ENCODE measurements at places on chromosomes 3 and 15.
A peak's percentile ranks its signal among the peaks of the same experiment; 100 is the strongest.

DNA sequence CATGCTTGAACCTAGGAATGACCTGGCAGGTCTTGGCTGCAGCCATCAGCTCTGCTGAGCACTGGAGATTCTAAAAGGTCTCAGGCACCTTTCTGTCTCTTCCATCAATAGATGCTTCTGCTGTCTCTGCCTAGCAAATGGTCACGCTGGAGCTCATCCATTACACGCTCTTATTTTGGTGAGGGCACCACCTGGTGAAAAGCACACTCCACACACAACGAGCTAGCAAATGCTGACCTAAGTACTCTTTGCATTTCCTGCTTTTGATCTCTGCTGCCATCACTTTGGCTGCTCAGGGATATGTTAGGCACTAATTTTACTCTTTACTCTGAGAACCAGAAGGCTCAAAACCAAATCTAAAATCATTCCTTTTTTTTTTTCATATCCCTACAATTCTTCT lies 91.3 kb downstream of the RAB11A start:
- DNase-seq, result no peak

DNA sequence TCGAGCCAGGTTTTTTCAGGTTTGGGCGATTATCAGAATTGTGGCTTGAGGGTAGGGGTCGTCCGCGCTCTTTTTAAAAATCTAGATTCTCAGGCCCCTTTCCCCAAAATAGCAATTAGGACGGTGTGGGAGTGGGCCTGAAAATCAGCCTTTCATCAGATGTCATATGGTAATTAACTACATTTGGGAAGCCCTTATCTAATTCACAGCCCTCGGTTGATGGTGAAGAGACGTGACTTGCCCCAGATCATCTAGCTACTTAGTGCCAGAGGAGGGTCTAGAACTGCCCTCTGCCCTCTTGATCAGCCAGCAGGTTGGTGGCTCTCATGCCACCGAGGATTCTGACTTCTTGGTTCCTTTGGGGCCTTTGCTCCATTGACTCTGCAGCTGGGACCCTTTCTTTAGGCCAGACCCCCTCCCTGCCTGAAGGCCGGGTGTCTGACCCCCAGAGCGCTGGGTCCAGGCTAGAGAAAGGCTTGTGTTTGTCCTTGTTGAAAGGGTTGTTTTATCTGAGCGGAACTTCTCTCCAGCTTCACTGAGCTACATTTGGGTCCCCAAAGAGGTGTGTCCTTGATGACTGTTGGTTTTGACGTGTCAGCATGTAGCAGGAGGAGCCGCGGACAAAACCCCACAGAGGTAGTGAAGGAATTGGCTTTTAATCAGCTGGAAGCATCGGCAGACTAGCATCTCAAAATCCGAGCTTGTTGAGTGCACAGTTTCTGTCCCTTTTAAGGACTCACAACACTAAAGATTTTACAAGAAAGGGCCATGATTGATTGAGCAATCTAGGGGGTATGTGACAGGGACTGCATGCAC lies 857 bp downstream of the AEN start:
- DNase-seq, result peak; percentile 77

DNA sequence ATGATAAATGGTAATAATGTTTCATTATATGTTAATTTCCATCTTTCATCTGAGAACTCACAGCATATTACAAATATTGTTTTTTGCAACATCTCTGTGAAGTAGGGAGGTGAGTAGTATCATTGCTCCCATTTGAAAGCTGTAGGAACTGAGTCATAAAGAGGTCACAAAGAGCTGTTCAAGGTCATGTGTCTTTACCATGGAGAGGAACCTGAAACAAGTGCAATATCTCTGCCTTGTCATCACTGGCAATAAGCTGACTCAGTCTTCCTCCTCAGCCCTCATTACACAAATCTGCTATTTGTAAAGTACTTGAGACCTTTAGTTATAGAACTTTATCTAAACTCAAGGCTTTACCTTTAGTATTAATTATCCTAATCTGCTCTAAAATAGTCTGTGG lies 4.4 kb upstream of the ATP13A4 start:
- DNase-seq, result no peak

DNA sequence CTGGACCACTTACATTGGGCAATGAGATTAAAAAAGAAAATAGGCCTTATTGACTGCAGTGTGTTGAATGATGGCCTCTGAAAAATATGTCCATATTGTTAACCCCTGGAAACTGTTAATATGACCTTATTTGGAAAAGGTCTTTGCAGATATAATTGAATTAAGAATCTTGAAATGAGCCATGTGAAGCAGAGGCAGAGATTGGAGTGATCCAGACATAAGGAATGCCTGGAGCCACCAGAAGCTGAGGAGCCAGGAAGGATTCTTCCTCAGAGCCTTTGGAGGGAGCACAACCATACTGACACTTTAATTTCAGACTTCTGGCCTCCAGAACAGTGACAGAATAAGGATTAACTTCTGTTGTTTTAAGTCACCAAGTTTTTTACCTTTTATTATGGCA lies 510.4 kb upstream of the AGTR1 start:
- no peak for DNase-seq

GRCh38 chr15:52232327-52232726 lies 41.1 kb upstream of the GNB5 start:
- no peak for DNase-seq

DNA sequence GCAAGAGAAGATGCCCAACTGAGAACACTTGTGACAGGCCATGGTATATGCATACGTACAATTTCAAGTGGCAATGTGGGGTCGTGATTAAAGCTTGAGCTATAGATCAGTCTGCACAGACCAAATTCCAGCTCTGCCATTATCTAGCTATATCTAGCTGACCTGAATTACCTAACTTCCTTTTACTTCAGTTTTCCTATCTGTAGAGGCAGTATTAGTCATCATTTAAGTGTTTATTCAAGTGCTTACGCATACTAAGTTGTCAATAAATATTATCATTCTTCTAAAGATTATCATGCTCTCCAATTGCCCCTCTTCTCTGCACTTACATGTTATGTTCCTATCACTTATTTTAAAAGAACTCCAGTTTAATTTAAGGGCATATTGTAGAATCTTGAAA lies 87.9 kb downstream of the ARPP21 start:
- DNase-seq, result no peak

GRCh38 chr3:141279077-141279967 lies 47.7 kb downstream of the PXYLP1 start:
- DNase-seq, result peak; percentile 62

DNA sequence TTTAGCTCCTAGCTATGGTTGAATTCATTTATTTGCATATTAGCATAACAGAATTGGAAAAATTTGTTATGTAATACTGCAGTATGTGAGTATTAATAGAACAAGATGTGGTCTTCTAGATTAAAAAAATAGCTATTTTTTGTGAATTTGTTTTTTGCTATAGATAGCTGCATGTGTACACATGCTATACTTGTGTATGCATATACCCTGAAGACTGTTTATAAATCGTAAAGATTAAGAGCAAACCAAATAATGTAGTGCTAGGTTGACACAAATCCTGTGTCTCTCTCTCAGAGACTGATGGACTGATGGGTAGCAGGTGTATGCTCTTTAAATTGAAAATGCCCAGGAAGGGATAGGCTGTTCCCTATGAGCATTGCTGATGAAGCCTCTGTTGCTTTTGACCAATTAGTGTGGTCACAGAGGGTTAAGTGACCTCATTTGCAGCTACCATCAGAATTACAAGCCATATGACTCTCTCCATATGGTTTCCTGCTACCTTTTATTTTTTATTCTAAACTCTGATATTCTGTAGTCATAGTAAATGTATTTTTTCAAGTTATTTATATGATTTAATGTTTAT lies 9.0 kb downstream of the PLCL2 start:
- no peak for DNase-seq

- no peak for DNase-seq
Observed at GRCh38 chr3:44058022-44058867, 183.4 kb upstream of the TOPAZ1 start.

Data from CD4-positive, alpha-beta T cell treated with Interleukin-10 for 1 hour (primary cell).